Bronchus fibroblast of lung (primary cell): ENCODE measurements at places on chromosomes 2 and 18. TPM values are rescaled to one million over a fixed set of nuclear protein-coding genes. Genes with fewer than 3 reads are reported as not detected.

The CNDP1 gene
- total RNA-seq = 0.15 TPM in 1 of 2 replicates, not detected in the other

The RSAD2 gene
- total RNA-seq = under 0.01 TPM in 1 of 2 replicates, not detected in the other

The B3GNT7 gene
- 0.15 and 0.50 TPM in 2 replicates for total RNA-seq

The IL36B gene
- not detected in 2 replicates for total RNA-seq

The MYCN gene
- not detected in 2 replicates for total RNA-seq

The GBX2 gene
- total RNA-seq = not detected in 2 replicates

The GAREM1 gene
- total RNA-seq = 2.2 and 3.0 TPM in 2 replicates

The DUSP19 gene
- total RNA-seq = 1.2 and 1.5 TPM in 2 replicates

The DSG4 gene
- not detected in 2 replicates for total RNA-seq

The UPP2 gene
- total RNA-seq = not detected in 2 replicates

The RGPD6 gene
- 2.7 and 5.2 TPM in 2 replicates for total RNA-seq

The PTPRN gene
- total RNA-seq = 7.9 and 9.8 TPM in 2 replicates

The GAL3ST2 gene
- total RNA-seq = not detected in 2 replicates
